ENCODE measurements at places on chromosomes 4 and X. TPM values are rescaled to one million over a fixed set of nuclear protein-coding genes. Genes with fewer than 3 reads are reported as not detected.

The MAGEA11 gene
- not detected for total RNA-seq

The MAMLD1 gene
- 2.5 TPM for total RNA-seq

The ATP8A1 gene
- total RNA-seq = 59.2 TPM

DNA sequence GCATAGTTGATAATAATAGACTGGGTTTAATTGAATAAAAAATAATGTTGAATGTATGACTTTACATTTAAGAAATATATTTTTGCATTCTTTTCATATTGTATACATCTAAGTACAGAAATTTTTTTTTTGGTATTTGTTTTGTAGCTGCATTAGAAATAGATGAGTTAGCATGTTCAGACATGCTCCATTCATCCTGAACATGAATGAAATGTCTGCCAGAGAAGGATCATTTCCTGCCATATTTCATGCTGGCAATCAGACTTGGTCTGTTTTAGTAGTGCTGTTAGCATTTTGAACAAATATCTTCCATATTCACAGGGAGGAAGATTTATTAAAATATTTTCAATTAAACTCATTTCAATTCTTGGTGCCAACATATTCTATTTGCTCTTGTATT is 98.9 kb downstream of the FRMPD4 start:
- no peak for DNase-seq

DNA sequence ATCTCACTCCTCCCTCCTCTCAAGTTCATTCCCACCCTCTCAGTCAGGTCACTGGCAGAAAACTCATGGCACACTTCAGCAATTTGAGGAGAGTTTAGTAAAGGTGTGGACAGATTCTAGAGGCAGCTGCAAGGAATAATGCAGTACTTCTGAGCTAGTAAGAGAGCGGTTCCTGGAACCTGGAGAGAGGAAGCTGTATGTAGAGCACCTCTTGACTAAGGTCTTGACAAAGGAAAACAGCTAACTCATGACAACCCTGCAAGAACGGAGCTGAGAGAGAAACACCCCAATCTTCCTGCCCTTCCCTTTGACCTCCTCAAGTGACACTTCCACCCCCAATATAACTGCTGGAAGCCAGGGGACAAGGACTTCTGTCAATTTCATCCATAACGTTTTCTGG is 9.6 kb upstream of the KLHL8 start:
- no peak for DNase-seq

DNA sequence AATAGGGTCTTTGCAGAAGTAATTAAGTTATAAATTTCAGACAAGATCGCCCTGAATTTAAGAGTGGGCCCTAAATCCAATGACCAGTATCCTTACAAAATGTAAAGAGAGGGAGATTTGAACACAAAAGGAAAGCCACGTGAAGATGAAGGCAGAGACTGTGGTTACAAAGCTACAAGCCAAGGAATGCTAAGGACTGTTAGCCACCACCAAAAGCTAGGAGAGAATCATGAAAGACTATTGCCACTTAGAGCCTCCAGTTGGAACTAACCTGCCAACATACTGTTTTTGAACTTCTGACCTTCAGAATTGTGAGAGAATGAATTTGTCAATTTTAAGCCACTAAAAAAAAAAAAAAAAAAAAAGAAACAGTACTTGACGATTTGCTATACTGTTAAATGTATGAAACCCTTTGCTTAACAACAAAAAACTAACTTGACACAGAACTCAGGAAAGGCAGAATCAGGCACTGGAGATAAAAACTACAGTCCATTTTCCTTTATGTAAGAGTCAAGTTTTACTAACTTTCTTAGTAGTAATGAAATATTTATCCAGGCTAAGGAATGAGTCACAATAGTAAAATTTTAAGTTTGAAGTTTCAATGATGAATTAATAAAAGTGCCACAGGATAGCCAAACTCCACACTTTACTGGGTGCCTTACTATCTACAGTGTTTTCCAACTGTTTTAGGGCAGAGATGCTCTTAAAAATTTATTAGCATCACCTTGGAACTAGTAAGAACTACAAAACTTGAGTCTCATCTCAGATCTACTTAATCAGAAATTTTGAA is 25.1 kb downstream of the DHX15 start:
- DNase-seq = no peak

DNA sequence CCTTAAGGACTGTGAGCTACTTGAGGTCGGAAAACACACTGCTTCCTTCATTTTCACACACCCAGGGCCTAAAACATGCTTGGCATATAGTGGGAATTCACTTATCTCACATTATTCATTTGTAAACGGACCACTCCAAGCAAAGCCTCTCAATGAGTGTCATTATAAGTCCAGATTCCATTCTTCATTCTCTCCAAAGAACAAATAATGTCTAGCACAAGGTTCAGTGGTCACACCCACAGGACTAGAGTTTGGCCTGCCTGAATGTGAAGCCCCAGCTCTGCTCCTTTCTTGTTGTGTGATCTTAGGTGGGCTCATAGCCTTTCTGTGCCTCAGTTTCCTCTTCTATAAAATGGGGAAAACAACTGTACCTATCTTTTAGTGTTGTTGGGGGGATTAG is 119.6 kb upstream of the NDP start:
- DNase-seq = no peak

DNA sequence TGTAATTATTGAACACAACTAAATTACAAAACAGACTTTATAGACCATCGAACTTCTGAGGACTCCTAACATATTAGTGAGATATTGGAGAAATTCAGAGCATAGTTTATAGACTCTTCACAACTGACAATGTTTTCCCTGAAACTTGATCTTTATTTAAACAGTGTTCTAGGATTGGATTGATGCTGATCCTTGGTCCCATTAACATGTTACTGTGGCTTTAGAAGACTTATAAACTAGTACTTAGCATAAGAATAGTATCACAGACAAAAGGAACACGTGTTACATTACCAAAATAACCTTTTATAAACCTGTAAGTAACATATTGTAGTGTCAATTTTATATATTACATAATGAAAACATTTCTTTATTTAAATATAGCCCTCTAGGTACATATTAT is 689.6 kb downstream of the CCSER1 start:
- no peak for DNase-seq

DNA sequence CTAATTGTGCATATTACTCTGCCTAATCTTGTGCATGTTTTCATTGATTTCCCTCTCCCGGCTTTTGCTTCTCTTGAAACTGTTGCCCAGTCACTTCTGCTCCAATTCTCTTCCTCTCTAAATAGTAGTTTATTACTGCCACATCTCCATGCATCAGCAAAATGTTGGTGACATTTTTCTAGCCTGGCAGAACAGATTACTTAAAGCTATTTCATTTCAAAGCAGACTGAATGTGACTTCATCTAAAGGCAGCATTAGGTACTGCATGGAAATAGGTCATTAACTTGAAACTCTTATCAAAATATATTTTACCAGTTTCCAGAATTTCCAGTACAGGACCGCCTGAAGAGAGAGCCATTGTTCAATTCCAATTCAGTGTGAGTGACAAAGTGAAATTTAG is 52.4 kb downstream of the HPGDS start:
- DNase-seq = no peak

DNA sequence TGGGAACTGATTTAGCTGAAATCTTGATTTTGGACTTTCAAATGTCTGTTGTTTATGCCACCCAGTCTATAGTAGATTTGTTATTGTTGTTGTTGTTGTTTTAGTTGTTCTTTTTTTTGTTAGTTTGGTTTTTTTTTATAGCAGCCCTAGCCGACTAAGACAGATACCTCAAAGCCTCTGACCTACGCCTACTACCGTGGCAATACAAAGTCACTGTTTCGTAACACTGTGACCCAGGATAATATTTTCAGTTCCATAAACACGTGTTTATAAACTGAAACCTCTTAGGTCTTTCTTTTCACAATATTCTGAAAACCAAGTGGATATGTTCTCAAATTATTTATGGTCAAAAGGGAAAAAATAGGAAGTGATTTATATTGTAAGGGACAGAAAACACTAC is 32.8 kb downstream of the VCX2 start:
- DNase-seq = no peak

GRCh38 chrX:8105531-8105930 is 65.5 kb downstream of the VCX2 start:
- DNase-seq = no peak

- DNase-seq = no peak
Measured at GRCh38 chr4:107133965-107134653, 98.0 kb upstream of the DKK2 start.

- DNase-seq = no peak
Measured at GRCh38 chr4:130257271-130257670, 1161.3 kb downstream of the C4orf33 start.

- no peak for DNase-seq
Measured at GRCh38 chr4:159495515-159496236, 392.8 kb downstream of the RAPGEF2 start.

DNA sequence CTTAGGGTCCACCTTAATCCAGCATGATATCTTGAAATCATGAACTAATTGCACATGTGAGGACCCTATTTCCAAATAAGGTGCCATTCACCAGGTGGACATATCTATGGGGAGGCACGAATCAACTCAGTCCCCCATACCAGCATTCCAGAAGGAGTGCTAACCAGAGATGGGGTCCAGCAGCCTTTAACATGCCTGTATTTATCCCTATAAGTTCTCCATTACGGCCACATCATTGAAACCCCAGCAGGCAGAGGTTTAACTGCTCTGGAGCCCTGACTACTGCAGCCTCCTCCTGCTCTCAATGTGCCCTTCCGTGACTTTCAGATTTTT is 3.2 kb upstream of the ASMTL start:
- no peak for DNase-seq

All from urinary bladder (tissue), 4 donors.